ENCODE measurements at places on chromosomes 16 and 17. TPM values are rescaled to one million over a fixed set of nuclear protein-coding genes. Genes with fewer than 3 reads are reported as not detected.

Gene HEATR9
- total RNA-seq = not detected

Gene MLST8
- total RNA-seq = 22.3 TPM

- DNase-seq = no peak
These were observed 1.1 kb upstream of the PKD1L3 start for GRCh38 chr16:72001180-72001874.

Gene KREMEN2
- total RNA-seq = not detected

DNA sequence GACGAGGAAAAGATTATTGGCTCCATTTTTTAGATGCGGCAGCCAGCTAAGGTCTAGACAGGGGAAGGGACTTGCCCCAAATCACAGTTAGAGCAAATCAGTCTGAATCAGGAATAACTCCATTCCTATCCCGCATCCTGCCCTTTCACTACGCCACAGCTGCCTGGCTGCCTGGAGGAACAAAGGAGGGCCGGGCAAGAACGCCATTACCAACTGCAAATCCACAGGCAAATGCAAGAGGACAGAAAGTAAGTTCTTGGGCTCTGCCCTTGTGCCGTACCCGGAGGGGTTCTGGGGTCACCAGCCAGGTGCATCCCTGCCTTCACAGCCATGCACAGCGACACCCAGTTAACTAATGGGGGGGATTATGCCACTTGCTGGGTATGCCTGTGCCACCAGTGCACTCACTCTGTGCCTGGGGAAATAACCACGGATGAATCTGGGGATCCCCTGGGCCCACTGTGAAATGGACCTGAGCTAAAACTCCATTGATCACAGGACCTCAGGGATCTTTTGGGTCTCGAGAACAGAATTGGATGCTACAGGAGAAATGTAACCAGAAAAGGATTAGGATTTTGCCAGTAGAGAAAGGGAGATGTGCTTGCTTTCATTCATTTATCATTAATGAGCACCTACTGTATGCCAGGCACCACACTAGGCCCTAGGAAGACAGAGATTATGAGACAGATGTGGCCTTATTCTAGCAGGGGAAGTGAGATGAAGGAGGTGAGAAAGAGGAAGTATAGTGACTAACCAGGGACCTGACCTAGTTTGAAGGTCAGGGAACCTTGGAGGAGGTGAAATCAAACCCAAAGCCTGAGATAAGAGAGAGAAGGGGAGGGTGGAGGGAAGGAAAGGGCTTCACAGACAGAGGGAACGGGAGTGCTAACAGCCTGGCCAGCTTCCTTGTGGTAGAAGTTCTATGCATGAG, 17.7 kb downstream of the BCL7C start:
- DNase-seq = peak; percentile 39

- no peak for DNase-seq
These were observed 7.0 kb downstream of the TMIGD1 start for GRCh38 chr17:30326809-30327208.

Gene CTRB1
- not detected for total RNA-seq

- DNase-seq = no peak
These were observed 16.6 kb downstream of the TUBD1 start for GRCh38 chr17:59876107-59876506.

GRCh38 chr16:11833951-11834695, 17.2 kb downstream of the RSL1D1 start:
- DNase-seq = peak; percentile 92

- DNase-seq = peak; percentile 11
These were observed 46.1 kb downstream of the CHCT1 start for GRCh38 chr17:60468371-60468770.
